ENCODE measurements at places on chromosomes 2 and 18.

- no peak for DNase-seq
Measured at GRCh38 chr2:29878898-29879297, 42.5 kb downstream of the ALK start.

GRCh38 chr2:69837533-69837932, 8.1 kb downstream of the GMCL1 start:
- DNase-seq: no peak

DNA sequence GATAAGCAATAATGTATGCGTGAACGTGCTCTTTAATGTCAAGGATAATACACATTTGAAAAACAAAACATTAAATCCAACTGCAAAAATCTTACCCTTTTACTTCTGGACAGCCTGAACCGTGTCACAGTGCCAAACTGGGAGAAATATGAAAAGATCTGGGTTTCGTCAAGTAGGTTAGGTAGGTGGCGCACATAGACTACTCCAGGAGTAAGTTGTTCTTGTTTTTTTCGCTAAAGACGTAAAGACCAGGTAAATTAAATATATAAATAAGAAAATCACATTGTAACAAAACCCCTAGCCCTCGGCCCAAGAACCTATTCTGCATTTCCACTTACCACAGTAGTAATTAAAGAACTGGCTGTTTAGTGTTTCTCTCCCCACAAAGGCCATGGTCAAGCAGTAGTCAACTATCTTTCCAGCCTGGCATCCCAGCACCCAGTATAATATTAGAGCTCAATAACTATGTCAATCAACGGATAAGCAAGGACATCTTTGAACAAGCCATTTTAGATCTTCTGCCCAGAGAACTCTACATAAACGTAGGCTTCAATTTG, 1.1 kb downstream of the NIFK start:
- no peak for DNase-seq

- no peak for DNase-seq
Measured at GRCh38 chr2:65437392-65438135, 5.2 kb upstream of the SPRED2 start.

DNA sequence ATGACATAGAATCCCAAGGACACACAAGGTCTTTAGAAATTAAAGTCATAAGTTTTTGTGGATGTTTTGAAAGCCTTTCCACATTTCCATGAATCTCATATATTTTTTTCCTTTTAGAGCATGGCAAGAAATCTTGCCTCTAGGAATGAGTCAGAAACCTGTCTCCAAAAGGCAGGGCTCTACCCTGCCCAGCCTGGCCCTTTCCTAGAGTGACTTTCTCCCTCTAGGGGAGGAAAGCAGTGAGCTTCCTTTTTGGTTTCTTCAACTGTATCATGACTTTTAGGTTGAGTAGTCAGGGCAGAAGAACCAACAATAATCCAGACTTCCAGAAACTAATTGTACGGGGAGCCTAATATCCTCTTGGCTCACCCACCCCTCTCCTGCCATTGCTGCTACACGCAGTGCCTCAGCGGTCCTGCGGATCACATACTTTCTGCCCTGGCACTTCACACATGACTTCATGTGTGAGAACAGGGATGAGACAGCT, 300.3 kb downstream of the AGPS start:
- no peak for DNase-seq
